Stimulated activated CD4-positive, alpha-beta T cell treated with anti-CD3 and anti-CD28 coated beads, Interleukin-15, amount 100 ng/mL, for 1 hour (primary cell): ENCODE measurements at places on chromosomes 2 and 18.

DNA sequence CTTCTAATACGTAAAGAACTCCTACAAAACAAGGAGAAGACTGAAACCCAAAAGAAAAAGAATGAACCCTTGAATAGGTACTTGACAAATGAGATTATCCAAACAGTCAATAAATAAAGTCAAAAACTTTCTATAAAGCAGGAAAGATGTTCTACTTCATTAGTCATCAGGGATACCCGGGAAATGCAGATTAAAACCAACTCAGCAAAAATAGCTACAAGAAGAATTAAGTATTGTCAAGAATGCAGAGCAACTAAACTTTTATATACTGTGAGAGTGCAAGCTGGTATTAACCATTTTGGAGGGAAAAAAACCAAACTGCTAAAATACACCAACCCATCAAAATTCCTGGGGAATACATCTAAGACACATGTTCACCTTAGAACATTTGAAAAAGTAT is 10.4 kb downstream of the TXNL1 start:
- DNase-seq = no peak

GRCh38 chr2:98935111-98935770 is 784 bp downstream of the CRACDL start:
- no peak for DNase-seq

- DNase-seq = no peak
Measured at GRCh38 chr2:23803965-23804542, 122.9 kb downstream of the ATAD2B start.

DNA sequence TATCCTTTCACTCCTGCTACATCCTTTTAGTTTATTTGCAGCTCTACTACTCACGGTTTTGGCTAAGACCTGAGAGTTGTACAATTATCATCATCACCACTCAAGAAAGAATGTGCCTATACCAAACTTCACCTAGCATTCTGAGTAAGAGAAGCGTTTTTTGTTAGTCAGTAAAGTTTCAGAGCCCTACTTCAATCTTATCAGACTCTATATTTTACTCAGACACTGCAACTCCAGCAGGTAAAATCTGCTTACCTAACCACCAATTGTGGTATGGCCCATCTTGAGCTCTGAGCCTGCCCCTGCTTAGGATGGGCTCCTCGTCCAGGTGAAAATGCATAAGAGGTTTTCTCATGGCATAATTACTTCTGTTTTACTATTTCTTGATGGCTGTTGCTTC is 37.1 kb downstream of the ICOS start:
- no peak for DNase-seq

- no peak for DNase-seq
Measured at GRCh38 chr2:2291500-2292260, 39.4 kb downstream of the MYT1L start.

DNA sequence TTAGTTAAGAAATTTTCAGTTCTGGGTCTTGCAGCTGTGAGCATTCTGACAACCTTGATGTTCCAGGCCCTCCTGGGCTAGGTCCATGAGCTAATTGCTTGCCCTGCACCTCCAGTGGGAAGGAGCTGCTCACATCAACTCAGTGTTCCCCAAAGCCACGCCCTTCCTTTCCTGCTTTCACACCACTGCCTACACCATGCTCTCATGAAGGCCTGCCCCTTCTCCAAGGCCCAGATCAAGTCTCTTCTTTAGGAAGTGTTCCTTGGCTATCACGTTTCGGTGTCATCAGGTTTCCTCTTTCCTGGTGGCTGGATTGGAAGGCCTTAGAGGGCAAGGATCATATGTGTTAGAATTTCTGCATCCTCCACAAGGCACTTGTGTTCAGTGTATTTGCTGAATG is 18.8 kb downstream of the TMEM127 start:
- DNase-seq = no peak

GRCh38 chr2:65030476-65031332 is 25.5 kb upstream of the CEP68 start:
- no peak for DNase-seq

GRCh38 chr18:21831413-21831831 is 90.8 kb downstream of the MIB1 start:
- DNase-seq = no peak

- no peak for DNase-seq
Measured at GRCh38 chr2:214104219-214104618, 306.6 kb upstream of the VWC2L start.

GRCh38 chr2:227856697-227857096 is 14.7 kb upstream of the DAW1 start:
- DNase-seq = no peak

DNA sequence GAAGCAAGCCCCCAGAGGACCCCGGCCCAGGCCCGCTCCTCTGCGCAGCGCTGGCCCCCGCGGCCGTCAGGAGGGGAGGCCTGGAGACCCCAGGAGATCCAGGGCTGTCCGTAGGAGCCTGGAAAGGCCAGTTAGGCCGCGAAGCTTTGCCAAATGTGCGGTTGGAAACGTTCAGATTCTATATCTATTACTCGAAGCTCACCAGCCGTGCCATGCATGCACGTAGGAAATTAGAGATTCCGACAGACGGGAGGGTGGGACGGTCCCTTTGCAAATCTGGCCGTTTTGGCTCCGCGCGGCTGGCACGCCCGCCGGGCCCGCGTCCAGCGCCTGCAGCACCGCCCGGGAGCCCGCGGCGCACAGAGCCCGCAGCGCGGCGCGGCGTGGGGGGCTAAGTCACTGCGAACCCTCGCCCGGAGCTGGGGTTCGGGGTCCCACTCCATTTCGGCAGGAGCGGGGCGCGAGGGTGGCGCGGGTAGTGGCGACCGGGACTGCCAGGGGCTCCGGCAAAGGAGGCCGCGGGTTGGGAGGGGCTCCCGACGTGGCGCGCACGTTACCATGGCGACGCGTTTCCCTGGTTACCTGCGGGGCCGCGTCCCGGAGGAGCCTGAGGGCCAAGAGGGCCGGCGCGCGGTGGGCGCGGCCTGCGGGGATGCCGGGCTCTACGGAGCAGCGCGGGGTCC is 488.6 kb upstream of the SMIM21 start:
- no peak for DNase-seq

- no peak for DNase-seq
Measured at GRCh38 chr2:26245810-26246209, 1.1 kb downstream of the HADHB start.

- DNase-seq = peak; percentile 40
Measured at GRCh38 chr2:84880645-84881521, at the start of gene TRABD2A. Gene TRABD2A, minus strand, starts transcription at chr2:84881084. Its CDS starts 45 bp downstream, at chr2:84881039.

DNA sequence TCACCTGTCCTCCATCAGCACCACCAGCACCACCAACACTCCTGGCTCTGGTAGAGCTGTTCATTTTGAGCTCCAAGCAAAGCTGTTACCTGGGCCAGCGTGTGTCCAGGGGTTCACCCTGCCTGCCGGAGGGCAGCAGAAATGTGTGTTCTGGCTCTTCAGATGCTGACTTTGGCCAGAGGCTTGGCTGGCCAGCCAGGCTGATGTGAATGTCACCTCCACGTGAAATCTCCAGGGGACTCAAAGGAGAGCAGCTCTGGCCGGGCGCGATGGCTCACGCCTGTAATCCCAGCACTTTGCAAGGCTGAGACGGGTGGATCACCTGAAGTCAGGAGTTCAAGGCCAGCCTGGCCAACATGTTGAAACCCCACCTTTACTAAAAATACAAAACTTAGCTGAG is 33.5 kb downstream of the CIB4 start:
- no peak for DNase-seq

- DNase-seq = no peak
Measured at GRCh38 chr2:234593636-234594035, 96.8 kb upstream of the ARL4C start.

DNA sequence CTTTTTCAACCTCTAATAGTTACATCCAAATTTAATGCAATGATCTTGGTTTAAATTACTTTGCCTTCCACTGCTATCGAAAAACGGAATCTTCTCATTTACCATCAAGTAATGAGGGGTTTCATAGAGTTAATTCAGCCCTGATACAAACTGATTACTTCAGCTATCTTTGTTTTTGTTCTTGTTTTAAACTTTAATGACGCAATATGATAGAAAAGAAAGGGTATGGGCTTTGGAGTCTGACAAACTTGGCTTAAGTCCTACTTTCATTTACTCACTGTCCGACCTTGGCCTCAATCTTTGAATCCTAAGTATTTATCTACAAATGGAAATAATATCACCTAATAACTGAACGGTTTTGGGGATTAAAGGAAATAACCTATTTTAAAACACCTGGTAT is 16.1 kb downstream of the ADAM17 start:
- no peak for DNase-seq

- no peak for DNase-seq
Measured at GRCh38 chr18:22349966-22350365, 67.7 kb downstream of the CTAGE1 start.

GRCh38 chr18:58417752-58418151 is 211.1 kb downstream of the ALPK2 start:
- DNase-seq = no peak

- DNase-seq = no peak
Measured at GRCh38 chr2:226126104-226126503, 673.5 kb downstream of the IRS1 start.

GRCh38 chr2:35714883-35715282 is 640.7 kb upstream of the CRIM1 start:
- no peak for DNase-seq

- no peak for DNase-seq
Measured at GRCh38 chr2:214995926-214996670, 142.3 kb downstream of the ABCA12 start.

GRCh38 chr2:165897726-165898125 is 55.9 kb downstream of the TTC21B start:
- no peak for DNase-seq

- no peak for DNase-seq
Measured at GRCh38 chr2:136049011-136049742, 63.8 kb upstream of the DARS1 start.
